ENCODE measurements at places on chromosomes 16 and 17.

- DNase-seq: no peak
Observed at GRCh38 chr17:78255953-78256706, 24.7 kb downstream of the TMEM235 start.

- DNase-seq: no peak
Observed at GRCh38 chr16:28526201-28527099, 12.3 kb downstream of the NUPR1 start.

GRCh38 chr16:492211-492875, 35.2 kb upstream of the CAPN15 start:
- DNase-seq: no peak

DNA sequence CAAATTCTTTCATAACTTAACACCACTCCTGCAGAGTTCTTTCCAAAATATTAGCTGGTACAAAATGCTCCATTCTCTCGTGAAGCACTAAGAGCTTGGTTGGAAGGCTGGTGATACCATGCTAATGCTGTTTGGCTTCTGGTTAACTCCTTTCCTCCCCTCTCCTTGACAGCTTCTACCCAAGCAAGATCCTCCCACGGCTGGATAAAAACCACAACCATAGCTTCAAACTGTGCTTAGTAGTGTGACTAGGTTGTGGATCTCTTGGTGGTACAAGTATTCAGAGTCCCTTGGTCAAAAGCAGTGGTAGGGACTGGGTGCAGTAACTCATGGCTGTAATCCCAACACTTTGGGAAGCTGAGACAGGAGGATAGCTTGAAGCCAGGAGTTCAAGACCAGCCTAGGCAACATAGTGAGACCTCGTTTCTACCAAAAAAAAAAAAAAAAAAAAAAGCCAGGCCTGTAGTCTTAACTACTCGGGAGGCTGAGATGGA, 2.3 kb downstream of the PHAF1 start:
- no peak for DNase-seq

DNA sequence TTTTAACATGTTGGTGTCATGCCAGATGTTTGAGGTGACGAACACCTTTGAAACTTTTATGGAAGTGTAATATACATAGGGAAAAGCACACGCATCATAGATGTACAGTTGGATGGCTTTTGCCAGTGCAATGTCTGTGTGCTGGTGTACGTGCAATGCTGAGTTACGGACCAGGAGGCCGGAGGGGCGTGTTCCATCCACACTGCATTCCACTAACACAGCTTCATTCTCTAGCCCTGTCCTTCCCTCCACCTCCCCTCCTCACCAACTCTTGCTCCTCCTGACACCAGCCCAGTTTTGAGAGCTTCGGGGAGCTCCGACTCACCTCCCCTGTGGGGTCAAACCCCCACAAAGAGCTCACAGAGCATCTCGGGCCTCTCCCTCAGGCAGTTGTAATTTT, 358.8 kb downstream of the C16orf95 start:
- no peak for DNase-seq

DNA sequence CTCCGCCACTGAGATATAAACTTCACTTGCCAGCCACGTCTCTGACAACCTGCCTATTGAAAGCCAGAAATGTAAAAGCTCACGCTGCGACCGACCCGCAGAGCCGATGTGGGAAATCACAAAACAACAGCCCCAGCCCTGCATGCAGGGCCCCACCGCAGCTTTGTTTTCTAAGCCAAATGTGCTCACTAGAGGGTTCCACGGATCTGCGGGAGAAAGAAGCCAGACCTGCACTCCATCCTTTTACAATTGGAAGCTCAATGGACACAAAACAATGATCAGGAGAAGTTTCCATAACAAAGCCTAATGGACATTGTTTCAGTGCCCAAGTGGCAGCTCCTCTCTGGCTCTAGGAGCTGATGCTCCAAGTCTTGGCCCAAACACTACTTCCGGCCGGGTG, 33.1 kb downstream of the WIPI1 start:
- DNase-seq: no peak

DNA sequence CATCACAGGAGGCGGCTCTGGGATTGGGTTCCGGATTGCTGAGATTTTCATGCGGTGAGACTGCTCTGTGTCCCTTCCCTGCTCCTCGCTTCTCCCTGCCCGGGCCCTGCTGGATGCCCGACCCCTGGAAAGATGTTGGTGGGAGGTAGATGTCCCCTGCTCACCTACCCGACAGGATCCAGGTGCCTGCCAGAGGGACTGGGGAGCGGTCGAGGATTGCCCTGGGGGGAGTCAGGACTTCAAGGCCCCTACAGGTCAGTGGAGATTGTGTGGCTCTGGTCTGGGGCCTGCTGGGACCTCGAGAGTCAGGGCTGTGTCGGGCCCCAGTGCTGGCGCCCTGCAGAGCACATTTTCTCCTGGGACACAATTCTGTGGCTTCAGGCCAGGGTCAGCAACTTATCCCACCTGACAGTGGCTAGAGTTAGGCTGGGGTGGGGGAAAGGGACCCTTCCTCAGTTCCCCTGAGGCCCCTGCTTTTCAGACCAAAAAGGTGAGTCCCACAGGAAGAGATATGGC, 3.3 kb downstream of the DECR2 start:
- DNase-seq: no peak

DNA sequence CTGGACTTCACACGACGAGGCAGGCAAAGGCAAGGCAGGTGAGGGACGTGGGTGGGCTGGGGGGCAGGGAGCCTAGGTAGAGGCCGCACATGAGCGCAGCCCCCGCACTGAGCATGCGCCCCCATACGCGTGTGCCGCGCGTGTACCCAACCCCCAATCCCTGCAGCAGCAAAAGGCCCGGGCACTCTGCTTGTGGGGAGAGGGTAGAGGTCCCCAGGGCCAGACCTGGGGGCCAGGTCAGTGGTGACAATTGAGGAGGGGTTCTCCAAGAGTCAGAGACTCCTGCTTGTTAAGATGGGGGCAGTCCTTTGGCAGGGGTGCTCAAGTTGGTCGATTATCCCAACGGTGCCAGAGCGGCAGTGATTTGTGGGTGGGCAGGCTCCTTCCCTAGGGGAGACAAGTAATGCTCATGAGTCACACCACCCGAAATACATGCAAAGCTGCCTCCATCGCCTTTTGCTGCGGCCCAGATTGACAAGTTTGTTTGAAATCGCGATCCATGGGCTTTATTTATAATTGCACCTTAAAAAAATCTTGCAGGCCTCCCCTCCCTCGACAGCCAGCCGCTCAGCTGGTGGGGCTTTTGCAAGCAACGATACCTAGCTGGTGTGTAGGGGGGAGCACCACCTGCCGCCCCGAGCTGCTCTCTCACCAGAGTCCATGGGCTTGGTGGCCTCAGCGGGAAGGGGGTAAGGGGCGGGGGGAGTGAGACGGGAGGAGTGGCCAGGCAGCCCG, 1.1 kb upstream of the GIT1 start:
- no peak for DNase-seq

- DNase-seq: no peak
Observed at GRCh38 chr17:55710410-55710809, 12.3 kb downstream of the TMEM100 start.

DNA sequence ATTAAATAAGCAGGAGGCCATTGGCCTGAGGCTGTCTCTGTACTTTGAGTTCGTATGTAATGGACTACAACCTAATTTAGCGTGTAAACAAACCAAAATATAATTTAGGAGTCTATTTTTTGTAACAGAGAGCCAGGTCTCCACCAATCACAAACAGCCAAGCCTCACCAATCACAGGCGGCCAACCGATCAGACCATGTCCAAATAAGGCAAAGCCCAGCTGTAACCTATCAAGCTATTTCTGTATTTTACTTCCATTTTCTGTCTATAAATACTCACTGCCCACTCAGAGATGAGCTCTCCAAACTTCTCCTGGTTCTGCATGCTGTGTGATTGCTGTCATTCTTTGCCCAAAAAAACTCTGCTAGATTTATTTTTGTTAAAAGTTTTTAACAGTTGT, 322.7 kb downstream of the NPIPA8 start:
- no peak for DNase-seq

DNA sequence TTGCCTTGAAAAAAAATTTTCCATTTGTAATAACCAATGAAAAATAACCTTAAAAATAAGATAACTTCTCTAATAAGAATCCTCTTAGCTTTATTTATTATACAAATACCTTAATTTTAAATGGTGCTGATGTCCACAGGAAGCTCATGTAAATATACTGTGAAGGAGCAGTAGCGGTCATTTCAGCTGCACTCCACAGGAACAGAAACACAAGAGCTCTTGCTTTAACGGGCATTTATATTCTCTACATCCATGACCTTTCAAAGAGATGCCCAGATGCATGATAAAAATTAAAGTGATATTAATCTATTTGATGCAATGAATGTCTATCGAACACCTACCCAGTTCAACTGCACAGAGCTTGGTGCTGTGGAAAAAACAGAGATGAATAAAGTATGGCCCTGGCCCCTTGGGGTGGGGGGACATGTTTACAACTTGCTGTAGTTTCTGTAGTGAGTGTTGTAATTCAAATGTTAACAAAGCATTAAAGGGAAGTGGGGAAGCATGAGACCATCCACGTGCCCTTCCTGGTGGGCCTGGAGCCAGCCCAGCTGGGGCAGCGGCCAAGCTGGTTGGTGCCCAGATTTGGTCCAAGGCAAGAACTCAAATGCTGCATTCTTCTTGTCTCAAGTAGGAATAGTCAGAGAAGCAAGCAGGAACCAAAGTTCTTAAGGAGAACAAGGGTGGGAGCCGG, 47.9 kb downstream of the IQCK start:
- peak; percentile 45 for DNase-seq

DNA sequence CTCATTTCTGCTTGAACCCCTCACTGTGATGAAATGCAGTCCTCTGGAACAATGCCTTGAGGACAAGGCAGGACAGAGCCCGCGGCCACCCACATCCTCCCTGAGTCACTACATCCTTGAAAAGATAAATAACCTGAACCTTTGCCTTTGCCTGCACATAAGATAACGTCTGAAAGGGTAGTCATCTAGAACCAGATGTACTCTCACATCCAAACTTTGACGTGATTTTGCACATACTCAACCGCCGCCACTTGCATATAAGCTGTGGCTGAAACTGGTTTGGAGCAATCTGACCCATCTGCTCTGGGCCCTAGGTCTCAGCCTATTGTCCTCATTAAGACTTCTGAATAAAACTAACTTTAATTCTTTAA, 252.1 kb downstream of the PHKB start:
- no peak for DNase-seq

DNA sequence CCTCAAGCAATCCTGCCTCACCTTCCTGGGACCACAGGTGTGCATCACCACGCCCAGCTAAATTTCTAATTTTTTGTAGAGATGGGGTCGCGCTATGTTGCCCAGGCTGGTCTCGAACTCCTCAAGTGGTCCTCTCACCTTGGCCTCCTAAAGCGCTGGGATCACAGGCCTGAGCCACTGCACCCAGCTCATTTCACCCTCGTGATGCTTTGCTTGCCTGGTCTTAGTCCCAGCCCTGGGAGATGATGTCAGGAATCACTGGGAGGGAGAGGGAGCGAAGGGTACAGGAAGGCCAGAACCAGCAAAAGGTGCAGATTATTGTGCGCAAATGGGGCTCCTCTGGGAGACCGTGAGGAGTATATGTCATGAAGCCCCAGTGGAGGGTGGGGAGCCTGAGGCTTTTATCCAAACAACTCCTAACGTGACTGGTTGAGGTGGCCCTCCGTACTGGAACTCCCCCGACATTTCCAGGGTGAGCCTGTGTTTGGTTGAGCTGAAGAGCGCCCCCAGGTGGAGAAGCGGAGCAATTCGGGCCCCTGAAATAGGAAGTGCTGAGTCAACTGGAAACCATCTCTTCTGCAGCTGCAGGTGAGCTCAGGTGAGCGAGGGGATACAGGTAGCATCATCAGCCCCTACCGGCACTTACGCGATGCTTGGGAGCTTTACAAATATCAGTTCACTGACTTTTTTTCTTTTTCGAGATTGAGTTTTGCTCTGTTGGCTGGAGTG, 41.2 kb upstream of the HAPSTR1 start:
- no peak for DNase-seq

- no peak for DNase-seq
Observed at GRCh38 chr17:43372273-43372911, 26.4 kb upstream of the ARL4D start.

- DNase-seq: no peak
Observed at GRCh38 chr16:49661465-49662187, 194.3 kb downstream of the ZNF423 start.

GRCh38 chr16:89710709-89711564, 9.4 kb upstream of the SPATA2L start:
- DNase-seq: no peak

- DNase-seq: no peak
Observed at GRCh38 chr16:5928476-5929065, 831.0 kb upstream of the EEF2KMT start.

- no peak for DNase-seq
Observed at GRCh38 chr17:67801626-67802175, 23.6 kb upstream of the BPTF start.

GRCh38 chr16:74468807-74469525, 47.7 kb upstream of the CLEC18B start:
- no peak for DNase-seq

DNA sequence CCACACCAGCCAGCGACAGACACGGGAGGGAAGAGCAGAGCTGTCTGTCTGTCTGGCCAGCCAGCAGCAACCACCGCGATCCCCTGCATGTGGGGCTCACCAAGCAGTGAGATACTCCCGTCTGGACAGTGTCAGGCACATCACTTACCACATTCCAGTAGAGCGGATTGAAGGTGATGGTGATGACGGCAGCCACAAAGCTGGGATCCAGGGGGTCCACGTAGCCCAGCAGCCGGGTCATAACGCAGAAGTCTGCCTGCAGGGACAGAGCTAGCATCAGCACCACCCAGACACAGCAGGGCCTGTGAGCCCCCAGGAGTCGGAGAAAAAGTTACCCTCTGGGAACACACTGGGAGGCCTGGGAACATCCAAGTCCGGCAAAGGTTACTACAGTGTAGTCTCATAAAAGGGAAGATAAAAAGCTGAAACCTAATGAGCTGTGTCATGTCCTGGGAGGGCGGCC, 14.7 kb downstream of the PEMT start:
- DNase-seq: no peak

GRCh38 chr16:6956511-6956910, 376.1 kb upstream of the RBFOX1 start:
- no peak for DNase-seq

DNA sequence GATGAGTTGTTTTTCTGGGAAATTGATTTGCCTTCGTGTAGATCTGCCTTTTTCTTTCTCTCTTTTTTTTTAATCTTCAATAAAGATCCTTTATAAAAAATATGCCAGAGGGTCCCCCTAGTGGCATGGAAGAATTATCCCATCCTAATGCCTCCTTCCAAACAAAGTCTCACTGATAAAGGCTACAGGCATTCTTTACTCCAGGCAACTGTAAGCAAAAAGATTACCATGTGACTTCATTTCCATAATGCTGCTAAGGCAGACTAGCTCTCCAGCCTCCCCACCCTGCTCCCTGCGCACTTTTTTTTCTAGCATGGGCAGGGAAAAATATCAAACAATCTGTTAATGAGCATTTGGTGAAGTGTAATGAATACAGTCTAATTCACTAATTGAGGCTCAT, 220.2 kb upstream of the CDH8 start:
- no peak for DNase-seq

All from hypothalamus (tissue), 51 donors.